Caco-2 (cell line): ENCODE measurements at places on chromosomes 5 and 9. TPM values are rescaled to one million over a fixed set of nuclear protein-coding genes. Genes with fewer than 3 reads are reported as not detected.

- no peaks in the 10 kb centered on the region for H3K36me3 ChIP-seq
- DNase-seq: no peak
- H3K27ac ChIP-seq: no peak overlapping the region
Measured at GRCh38 chr5:31291323-31291854, 97.9 kb downstream of the CDH6 start.

GRCh38 chr5:180394031-180394636 lies 41.0 kb upstream of the GFPT2 start:
- H3K27me3 ChIP-seq: no peaks in the 10 kb centered on the region
- DNase-seq: no peak
- H3K4me3 ChIP-seq: no peak overlapping the region
- H3K4me1 ChIP-seq: no peaks in the 10 kb centered on the region

GRCh38 chr9:87197349-87198130 lies 250.2 kb upstream of the GAS1 start:
- H3K4me1 ChIP-seq: no peaks in the 10 kb centered on the region
- H3K4me3 ChIP-seq: no peak overlapping the region
- no peaks in the 10 kb centered on the region for H3K27me3 ChIP-seq
- no peak overlapping the region for H3K27ac ChIP-seq

CDC25C gene
- 22.7 and 22.9 TPM in 2 replicates for total RNA-seq

IFNW1 gene
- total RNA-seq: not detected in 2 replicates

POU5F2 gene
- total RNA-seq: 0.59 and 0.95 TPM in 2 replicates
